A549 treated with Mapracorat at 1 μM for 4 hours (cell line): ENCODE measurements at places on chromosomes 5 and 9. TPM values are rescaled to one million over a fixed set of nuclear protein-coding genes. Genes with fewer than 3 reads are reported as not detected.

The DRD1 gene
- 0.08 to 0.18 TPM (median 0.15 TPM) in 5 replicates for total RNA-seq

The ABLIM3 gene
- 21.7 to 27.2 TPM (median 21.9 TPM) in 5 replicates for total RNA-seq

The PCDHAC2 gene
- total RNA-seq, result 3.5 to 4.8 TPM (median 3.9 TPM) in 5 replicates

The ZNF367 gene
- 4.6 to 6.1 TPM (median 5.5 TPM) in 5 replicates for total RNA-seq

The SPZ1 gene
- total RNA-seq, result not detected in 5 replicates

The FLT4 gene
- total RNA-seq, result 3.3 to 4.9 TPM (median 4.1 TPM) in 5 replicates

The PCDHGA8 gene
- 0.02 to 0.06 TPM (median 0.06 TPM) in 3 of 5 replicates, not detected in the others for total RNA-seq

The OGN gene
- not detected in 5 replicates for total RNA-seq

The CAMK2A gene
- 0.75 to 1.0 TPM (median 0.80 TPM) in 5 replicates for total RNA-seq

The ARSI gene
- 26.6 to 42.1 TPM (median 38.1 TPM) in 5 replicates for total RNA-seq

The PCDHB6 gene
- total RNA-seq, result 0.79 to 1.1 TPM (median 0.90 TPM) in 5 replicates

The C9 gene
- not detected in 5 replicates for total RNA-seq

The FANCG gene
- 38.8 to 54.5 TPM (median 53.3 TPM) in 5 replicates for total RNA-seq

The TAS2R1 gene
- not detected in 5 replicates for total RNA-seq

The CENPK gene
- total RNA-seq, result 28.5 to 35.4 TPM (median 30.9 TPM) in 5 replicates

The LVRN gene
- total RNA-seq, result 0.08 to 0.42 TPM (median 0.09 TPM) in 5 replicates

The N4BP3 gene
- total RNA-seq, result 0.74 to 1.3 TPM (median 1.0 TPM) in 5 replicates

The PCDHA10 gene
- 0.01 to 0.06 TPM (median 0.03 TPM) in 4 of 5 replicates, not detected in the other for total RNA-seq

The TSLP gene
- total RNA-seq, result not detected in 5 replicates

The CDC23 gene
- total RNA-seq, result 23.0 to 28.9 TPM (median 27.7 TPM) in 5 replicates

The AKNA gene
- total RNA-seq, result 4.3 to 6.0 TPM (median 5.2 TPM) in 5 replicates

The IL5 gene
- total RNA-seq, result not detected in 5 replicates

The TAF11L10 gene
- not detected in 5 replicates for total RNA-seq

The DDX4 gene
- not detected in 5 replicates for total RNA-seq

The TMEM215 gene
- total RNA-seq, result 0.04 TPM in 1 of 5 replicates, not detected in the others

The NSG2 gene
- not detected in 5 replicates for total RNA-seq

The PCDHB5 gene
- 1.2 to 1.6 TPM (median 1.3 TPM) in 5 replicates for total RNA-seq

The PFN3 gene
- not detected in 5 replicates for total RNA-seq

The CCL27 gene
- 0.28 TPM in 1 of 5 replicates, not detected in the others for total RNA-seq

The NUTM2F gene
- total RNA-seq, result 0.06 to 0.07 TPM in 2 of 5 replicates, not detected in the others

The DYNC2I2 gene
- total RNA-seq, result 97.2 to 146 TPM (median 137 TPM) in 5 replicates

The CATSPER3 gene
- total RNA-seq, result 0.22 to 0.41 TPM (median 0.37 TPM) in 5 replicates

The MEF2C gene
- total RNA-seq, result 0.02 TPM in 1 of 5 replicates, not detected in the others

The PDE8B gene
- 1.4 to 1.7 TPM (median 1.7 TPM) in 5 replicates for total RNA-seq

The NUTM2G gene
- total RNA-seq, result not detected in 5 replicates

The GPR150 gene
- total RNA-seq, result 0.14 to 0.29 TPM (median 0.15 TPM) in 4 of 5 replicates, not detected in the other

The PCDHB9 gene
- 0.03 to 0.26 TPM (median 0.05 TPM) in 3 of 5 replicates, not detected in the others for total RNA-seq

The GHR gene
- 0.03 to 0.07 TPM (median 0.06 TPM) in 3 of 5 replicates, not detected in the others for total RNA-seq

The GNAQ gene
- 13.7 to 16.6 TPM (median 15.3 TPM) in 5 replicates for total RNA-seq

The FGFR4 gene
- 15.1 to 25.5 TPM (median 22.5 TPM) in 5 replicates for total RNA-seq
